ENCODE measurements at places on chromosomes 12 and 14.

- DNase-seq = peak; percentile 27
These were observed 44.3 kb upstream of the BDKRB2 start for GRCh38 chr14:96160076-96160912.

DNA sequence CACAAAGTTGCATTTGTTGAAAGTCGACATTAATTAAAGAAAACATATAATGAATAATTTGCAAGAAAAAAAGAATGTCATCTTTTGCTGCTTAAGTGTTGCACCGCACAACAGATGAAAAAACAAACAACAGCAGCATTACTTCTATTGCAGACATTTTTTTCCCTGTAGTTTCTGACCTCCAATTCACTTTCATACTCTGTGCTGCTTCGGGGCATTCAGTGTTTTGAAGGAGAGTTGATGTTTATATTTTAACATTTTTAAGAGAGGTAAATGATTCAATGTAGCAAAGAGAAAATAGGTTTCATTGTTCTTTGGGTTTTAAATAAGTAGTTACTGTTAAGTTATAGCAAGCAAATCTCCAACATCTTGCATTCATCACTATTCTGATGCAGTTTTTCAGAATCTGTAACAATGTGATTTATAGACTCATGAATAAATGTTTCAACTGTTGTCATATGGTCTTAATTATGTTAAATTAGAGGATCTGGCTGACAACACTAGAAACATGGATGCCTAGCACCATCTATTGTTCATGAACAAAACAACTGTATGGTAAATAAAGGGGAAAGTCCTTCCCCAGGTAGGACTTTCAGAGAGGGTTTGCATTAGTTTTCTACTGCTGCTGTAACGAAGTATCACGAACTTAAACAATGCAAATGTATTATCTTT lies 168.1 kb downstream of the BCAT1 start:
- DNase-seq = no peak

- DNase-seq = no peak
These were observed 1.4 kb downstream of the TRMT61A start for GRCh38 chr14:103530390-103530789.

DNA sequence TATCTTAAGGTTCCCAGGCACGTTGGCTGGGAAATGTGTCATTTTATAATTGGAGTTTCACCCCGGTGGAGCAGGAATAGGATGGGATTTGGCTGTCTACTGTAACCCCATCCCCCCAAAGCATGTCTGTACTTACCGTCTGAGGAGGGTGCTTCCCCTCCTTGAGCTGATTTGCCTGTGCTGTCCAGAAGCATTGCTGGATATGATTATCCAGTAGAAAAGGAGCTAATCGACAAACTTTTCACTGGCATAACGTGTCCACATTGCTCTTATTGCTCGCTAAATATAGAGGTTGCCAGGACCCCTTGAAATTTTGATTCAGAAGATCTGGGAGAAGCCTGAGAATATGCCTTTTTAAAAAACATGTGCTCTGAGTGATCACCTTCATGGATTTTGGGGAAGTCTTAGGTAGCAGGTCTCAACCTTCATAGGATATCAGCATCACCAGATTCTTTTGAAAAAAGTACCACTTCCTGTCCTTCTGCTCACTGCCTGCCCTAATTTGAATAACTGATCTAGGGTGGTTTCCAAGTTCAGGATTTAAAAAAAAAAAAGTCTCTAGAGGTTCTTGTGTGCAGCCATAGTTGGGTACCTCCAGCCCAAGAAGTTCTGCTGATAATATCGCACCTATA lies 80.4 kb upstream of the KCNA1 start:
- DNase-seq = no peak

- no peak for DNase-seq
These were observed 79.9 kb upstream of the CD163 start for GRCh38 chr12:7583471-7583870.

All from amniotic epithelial cell (primary cell).